Activated CD4-positive, alpha-beta T cell treated with anti-CD3 and anti-CD28 coated beads, Interleukin-2, amount 50 U/mL, for 4 hours (primary cell): ENCODE measurements at places on chromosomes 13 and 19.

DNA sequence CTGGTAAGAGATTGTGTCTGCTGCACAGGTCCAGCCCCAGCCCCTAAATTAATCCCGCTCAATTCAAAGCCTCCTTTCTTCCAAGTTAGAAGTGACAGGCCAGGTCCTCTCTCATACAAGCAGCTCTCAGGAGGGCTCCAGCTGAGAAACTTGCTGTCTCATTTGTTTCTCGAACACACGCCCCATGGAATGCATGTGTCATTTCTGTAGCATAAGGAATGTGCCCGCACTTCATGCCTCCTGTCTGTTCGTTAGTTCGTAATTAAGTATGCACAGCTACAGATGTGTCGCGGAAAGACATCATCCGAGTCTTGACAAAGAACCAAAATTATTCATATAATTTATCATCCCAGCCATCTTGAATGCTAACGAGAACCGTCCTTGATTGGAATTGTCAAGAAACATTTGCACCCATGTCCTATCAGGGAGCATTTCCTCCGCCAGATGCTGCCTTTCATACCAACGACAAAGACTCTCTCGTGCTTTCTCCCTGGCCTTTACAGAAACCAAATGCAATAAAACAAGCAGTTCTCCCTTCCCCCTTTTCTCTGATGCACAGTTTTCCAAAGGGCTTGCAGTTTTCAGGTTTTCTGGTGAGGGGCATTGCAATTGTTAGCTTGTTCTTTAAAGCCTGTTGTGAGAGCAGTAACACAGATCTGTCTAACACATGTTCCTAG lies 133.5 kb downstream of the UQCRFS1 start:
- DNase-seq, result no peak

DNA sequence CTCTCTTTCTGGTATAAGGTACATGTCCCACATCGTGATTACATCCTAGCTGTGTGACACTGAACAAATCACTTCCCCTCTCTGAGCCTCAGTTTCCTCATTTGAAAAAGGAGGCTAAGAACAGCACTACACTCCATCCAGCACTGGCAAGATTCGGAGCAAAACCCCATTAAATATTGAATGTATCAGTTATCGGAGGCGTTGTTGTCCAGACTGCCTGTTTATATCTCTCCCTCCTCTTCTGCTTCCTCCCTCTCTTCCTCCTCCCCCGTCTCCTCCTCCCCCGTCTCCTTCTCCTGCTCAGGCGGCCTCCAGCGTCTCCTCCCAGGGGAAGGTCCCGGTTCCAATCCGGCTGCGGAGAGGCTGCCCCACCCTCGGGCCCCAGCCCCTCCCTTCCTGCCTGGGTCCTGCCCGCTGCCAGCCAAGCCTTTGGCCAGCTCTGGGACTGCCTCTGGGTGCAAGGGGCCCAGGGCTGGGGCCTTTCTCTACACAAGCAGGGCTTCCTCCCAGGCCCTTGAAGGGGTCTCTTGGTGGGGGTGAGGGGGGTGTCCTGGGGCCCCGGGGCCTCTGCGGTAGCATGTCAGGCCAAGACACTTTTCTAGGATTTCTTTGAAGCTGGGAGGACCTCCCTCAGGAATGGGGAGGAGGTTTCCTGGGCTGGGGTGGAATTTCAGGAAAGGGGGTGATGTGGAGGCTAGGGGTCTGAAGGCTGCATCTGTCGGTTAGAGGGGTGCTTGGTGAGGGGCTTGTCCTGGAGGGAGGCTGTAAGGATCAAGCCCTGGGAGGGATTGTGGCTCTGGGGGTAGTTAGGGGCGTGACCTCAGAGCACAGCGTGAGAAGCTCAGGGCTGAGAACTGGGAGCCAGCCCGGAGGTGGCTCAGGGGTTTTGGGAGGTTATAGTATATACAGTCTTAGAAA lies 1.9 kb downstream of the RRAS start:
- no peak for DNase-seq

DNA sequence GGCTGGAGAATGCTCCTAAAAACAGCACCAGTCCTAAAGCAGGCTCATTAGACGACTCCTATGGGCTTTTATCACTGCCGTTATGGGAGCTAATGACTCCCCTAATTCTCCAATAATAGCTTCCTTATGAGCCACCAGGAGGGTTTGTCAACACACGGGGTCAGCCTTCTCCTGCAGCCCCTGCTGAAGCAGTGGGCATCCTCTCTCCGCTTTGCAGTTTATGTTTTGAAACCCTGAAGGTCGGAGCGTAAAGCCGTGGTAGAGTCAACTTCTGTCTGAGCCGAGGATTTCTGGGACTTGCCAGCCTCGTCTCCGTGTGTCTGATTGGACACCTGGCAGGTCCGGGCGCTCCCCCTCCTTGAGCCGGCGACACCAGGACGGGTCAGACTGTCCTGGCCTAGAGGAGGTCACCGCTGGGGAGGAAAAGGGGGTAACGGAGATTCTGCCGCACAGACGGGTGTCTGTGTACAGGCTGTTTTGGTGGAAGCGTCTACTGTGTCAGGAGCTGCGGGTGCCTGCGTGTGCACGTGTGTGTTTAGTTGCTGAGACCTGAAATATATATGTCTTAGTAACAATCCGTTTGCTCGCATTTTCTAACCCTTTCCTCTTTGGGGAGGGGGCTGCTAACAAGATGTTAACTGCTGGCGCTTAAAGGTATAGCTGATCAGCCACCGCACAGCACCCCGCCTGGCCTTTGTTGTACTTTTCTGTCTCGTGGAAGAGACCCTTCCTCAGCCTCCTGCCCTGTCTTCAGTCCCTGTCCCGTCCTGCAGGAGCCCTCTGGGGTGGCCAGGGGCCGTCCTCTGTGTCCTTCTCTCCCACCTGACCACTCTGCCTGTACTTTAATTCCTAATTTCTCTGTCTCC lies 1.9 kb downstream of the KDM4B start:
- DNase-seq, result no peak

DNA sequence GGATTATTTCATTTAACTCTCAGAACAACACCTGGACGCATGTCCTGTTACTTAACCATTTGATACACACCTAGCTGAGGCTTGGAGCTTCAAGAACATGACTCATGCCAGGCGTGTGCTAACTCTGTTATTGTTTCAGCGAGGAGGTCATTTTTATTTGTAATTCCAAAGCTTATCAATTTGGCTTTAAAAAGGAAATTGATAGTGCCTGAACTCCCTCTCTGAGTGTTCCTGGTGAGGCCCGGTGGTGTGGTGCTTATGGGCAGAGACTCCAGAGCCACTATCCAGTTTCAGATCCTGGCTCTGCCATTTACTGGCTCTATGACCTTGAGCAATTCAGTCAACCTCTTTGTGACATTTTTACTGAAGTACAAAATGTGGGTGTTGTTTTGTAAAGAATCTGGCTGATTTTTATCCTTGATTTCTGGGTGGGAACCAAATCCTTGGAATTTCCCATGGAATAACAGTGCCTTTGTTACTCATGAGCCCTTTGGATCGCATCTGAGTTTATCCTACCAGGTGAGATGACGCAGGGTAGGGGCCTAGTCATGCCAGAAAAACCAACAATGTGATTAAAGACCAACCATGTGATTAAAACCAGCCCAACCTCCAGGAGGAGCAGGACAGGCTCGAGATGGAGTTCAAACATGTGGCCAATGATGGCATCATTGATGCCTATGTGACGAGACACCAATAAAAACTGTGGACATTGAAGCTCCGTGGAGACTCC lies 198.8 kb downstream of the MYO16 start:
- DNase-seq, result no peak
